Ovary (tissue), 10 donors: ENCODE measurements at places on chromosomes 1 and 21. TPM values are rescaled to one million over a fixed set of nuclear protein-coding genes. Genes with fewer than 3 reads are reported as not detected.

GRCh38 chr21:40546647-40547046 lies 300.3 kb downstream of the DSCAM start:
- no peaks in the 10 kb centered on the region for H3K27me3 ChIP-seq
- H3K4me1 ChIP-seq: no peaks in the 10 kb centered on the region
- H3K27ac ChIP-seq: no peak overlapping the region
- H3K4me3 ChIP-seq: no peak overlapping the region
- no peaks in the 10 kb centered on the region for H3K36me3 ChIP-seq

GRCh38 chr1:155978973-155979429 lies 654 bp upstream of the ARHGEF2 start:
- DNase-seq: no peak
- no peaks in the 10 kb centered on the region for H3K27me3 ChIP-seq

DNA sequence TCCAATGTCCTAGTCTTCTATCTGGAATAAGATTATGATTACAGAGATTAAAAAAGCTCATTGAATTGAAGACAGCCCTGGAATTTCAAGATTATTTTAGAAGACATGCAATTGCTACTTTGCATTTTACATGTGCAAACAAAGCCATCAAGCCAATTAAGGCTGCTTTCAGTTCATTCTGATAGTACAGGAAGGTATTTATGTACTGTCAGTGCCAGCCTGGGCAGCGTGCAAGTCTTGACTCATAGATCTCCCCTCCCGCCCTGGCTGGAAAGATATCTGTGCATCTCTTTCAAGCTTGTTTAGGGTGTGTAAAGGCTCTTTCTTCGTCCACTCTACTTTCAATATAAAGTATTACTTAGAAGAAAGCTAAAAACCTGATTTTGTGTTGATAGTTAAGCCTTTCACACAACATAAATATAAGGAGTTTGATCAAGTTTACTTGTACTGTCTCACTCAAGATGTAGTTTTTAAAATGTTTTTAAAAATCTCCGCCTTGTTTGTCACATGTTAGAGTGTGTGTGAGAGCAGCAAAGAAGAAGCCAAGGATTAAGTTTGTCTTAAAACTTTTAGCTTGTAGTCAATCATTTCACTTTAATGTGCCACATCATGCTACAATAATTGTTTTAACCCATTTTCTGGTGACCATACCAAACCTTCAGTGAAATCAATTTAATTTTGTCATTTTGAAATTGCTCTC lies 13.6 kb upstream of the LYPLAL1 start:
- DNase-seq: no peak
- no peaks in the 10 kb centered on the region for H3K27me3 ChIP-seq
- no peak overlapping the region for H3K4me3 ChIP-seq
- H3K4me1 ChIP-seq: no peaks in the 10 kb centered on the region
- no peak overlapping the region for H3K27ac ChIP-seq
- no peaks in the 10 kb centered on the region for H3K36me3 ChIP-seq

GRCh38 chr1:161182214-161182613 lies 4.9 kb upstream of the B4GALT3 start:
- H3K4me3 ChIP-seq: no peak overlapping the region
- H3K4me1 ChIP-seq: peaks cover 2% of the 10 kb centered on the region
- H3K36me3 ChIP-seq: no peaks in the 10 kb centered on the region
- no peak overlapping the region for H3K27ac ChIP-seq
- no peaks in the 10 kb centered on the region for H3K27me3 ChIP-seq
- DNase-seq: no peak

DNA sequence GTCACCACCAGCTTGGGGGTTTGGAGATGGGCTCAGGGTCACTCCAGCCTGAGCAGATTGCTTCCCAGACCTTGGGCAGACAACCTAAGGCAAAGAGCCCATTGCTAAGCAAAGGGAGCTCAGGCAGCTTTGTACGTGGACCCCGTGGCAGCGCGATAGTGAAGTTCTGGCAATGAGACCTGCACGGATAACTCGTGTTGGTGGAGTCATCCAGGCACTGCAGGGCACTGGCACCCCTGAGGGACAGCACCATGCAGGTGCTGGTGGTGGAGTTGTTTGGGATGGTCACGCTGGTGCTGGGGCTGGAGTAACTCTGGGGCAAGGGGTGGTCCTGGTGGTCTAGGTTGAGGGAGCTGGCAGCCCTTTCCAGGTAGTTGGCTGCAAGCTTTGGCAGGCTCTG lies 13.6 kb upstream of the HSPG2 start:
- H3K27ac ChIP-seq: no peak overlapping the region
- no peak overlapping the region for H3K4me3 ChIP-seq
- H3K27me3 ChIP-seq: no peaks in the 10 kb centered on the region
- H3K36me3 ChIP-seq: no peaks in the 10 kb centered on the region
- no peaks in the 10 kb centered on the region for H3K4me1 ChIP-seq
- no peak for DNase-seq

DNA sequence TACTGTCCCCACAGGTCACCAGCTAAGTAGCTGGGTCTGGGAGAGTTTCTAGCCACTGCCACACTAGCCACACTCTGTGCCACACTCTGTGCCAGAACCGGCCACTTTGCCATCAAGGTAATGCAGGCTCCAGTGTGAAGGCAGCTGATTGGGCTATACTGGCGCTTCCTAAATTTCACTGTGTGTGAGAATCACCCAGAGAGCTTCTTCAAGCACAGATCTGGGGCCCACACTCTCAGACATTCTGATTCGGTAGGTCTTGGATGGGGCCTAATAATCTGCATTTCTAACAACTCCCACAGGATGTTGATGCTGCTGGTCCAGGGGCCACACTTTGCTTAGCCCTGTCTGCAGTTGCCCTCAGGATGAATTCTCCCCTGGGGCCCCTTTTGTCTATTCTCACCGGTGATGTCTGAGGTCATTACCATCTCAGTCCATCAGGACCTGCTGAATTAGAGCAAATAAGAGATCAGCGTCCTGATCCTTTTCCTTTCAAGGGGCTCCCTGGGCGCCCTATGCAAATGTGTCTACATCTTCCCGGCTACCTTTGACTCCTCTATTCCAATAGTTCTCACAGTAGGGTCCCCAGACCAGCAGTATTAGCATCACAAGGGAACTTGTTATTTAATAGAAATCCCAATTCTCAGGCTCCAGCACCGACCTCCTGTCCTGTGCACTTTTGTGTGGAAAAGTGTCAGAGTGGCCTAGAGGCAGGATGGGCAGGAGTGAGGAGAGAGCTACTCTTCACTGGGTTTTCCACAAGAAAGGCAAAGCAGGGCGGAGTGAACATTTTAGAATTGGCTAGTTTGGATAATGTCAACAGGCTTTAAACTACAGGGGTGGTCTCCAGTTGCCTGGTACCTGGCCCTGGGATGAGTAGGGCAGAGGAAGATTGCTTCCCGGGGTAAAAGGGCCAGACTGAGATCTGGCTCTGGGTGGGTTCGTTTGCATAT lies 24.7 kb upstream of the LRRN2 start:
- H3K27ac ChIP-seq: no peak overlapping the region
- no peaks in the 10 kb centered on the region for H3K4me1 ChIP-seq
- H3K4me3 ChIP-seq: no peak overlapping the region

- H3K27me3 ChIP-seq: no peaks in the 10 kb centered on the region
- no peak overlapping the region for H3K4me3 ChIP-seq
- H3K36me3 ChIP-seq: no peaks in the 10 kb centered on the region
- no peak for DNase-seq
- H3K27ac ChIP-seq: no peak overlapping the region
These were observed 850.2 kb upstream of the ADAMTS5 start for GRCh38 chr21:27817074-27817473.

DNA sequence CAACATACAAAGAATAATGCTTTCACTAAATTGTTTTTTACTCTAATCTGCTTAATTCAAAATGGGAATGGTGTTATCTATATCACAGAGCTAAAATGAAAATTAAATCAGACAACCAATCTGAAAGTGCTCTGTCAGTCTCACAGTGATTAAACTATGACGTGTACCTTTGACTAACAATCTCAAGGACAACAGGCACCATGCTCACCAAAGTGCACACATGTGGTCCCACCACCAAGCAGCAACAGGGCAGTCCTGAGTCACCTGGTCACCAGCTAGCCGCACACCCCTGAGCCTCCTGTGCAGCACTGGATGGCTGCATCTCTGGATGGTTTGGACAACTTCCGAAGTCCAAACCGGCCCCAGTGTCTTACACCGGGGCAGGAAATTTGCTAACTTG lies 54.5 kb upstream of the NADK start:
- DNase-seq: no peak
- H3K27ac ChIP-seq: no peak overlapping the region
- H3K27me3 ChIP-seq: no peaks in the 10 kb centered on the region

FAM76A gene
- 15.8 TPM for total RNA-seq
